ENCODE measurements at places on chromosomes 5 and 9.

- DNase-seq: no peak
These were observed 72.7 kb downstream of the ANKRD33B start for GRCh38 chr5:10636363-10637142.

GRCh38 chr9:17719053-17719452 is 140.2 kb downstream of the SH3GL2 start:
- no peak for DNase-seq

DNA sequence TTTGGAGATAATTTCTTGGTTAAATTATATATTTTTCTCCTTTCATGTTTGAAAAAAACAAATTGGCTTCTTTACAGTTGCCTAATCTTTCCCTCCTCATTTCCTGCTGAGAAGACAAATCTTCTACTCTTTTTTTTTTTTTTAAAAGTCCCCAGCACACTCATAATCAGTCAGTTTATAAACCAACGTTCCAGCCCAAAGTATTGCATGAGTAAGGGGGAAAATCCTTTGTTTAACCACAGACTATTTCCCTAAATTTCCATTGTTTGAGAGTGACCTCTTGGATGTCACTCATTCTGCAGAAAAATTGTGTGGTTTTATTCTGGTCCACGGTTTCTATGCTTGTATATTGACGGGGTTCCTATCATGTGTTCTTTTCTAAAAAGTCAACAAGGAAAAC is 55.1 kb upstream of the TLR4 start:
- DNase-seq: no peak

DNA sequence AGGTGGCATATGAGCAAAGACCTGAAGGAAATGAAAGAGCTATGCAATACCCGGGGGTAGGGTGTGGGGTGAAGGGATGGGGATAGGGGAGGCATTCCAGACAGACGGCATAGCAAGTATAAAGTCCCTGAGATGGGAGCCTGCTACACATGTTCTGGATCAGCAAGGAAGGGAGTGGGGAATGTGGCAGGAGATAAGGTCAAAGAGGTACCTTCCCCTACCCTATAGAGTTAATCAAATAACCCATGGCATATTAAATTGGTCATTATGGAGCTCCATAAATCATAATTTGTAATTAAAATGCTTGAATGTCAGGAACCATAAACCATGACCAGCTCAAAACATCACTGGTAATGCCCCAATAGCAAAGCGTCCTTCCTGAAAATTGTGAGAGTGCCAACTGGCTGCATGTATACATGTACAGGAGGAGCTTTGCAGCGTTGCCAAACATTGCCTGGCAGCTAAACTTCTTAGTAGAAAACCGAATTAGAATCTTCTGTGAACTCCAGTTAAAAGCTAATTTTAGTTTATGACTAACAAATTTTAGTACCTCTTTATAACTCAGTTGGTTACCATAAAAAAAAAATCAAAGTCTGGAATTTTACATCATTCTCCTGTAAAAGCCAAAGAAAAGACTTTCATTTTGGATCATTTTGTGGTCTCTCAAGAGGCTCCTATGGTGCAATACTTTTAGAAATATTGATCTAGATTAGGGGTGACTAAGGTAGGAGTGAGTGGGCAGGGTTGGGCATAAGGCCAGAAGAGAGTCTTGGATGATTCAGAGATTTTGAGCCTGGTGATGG is 4.7 kb downstream of the DNAI1 start:
- DNase-seq: no peak

DNA sequence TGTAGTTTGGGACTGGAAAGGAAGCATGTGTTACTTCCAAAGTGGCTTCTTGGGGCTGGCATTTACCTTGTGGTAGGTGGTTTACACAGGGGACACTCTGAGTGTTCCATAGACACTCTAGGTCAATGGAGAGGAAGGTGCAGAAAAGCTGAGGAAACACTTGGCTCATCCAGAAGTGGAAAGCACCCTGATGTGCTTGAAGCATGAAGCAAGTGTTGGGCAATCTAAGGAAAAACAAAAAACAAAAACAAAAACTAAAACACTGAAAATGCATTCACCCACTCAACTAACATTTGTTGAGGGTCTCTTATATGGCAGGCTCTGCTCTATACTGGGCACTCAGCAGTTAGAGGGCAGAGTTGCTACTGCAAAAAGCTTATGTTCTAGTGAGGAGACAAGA is 2.9 kb upstream of the ERAP2 start:
- DNase-seq: no peak

DNA sequence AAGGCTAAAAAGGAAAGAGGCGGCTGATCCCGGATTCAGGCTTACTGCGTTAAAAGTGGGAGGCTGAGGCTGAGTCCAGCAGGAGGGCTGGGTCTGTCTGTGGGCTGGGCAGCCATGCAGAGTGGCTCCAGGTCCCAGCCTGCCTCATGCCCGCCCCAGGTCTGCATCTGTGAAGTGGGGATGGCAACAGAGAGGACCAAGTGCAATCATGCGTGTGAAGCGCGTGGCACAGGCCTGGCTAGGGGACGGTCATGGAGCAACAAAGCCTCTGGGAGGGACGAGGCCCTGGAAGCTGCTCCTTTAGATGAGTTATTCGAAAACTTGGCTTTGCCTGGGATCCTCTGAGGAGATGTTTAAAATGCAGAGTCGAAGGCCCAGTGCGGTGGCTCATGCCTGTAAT is 30.4 kb upstream of the BARHL1 start:
- no peak for DNase-seq

Data from NCI-H1436 treated with DMSO at 0.1 percent for 48 hours (cell line).